Cerebellum (tissue), 4 donors: ENCODE measurements at places on chromosomes 12 and 14. TPM values are rescaled to one million over a fixed set of nuclear protein-coding genes. Genes with fewer than 3 reads are reported as not detected.

Gene ZBTB1
- total RNA-seq: 44.0 TPM

- DNase-seq: no peak
These were observed 1.5 kb downstream of the RDH5 start for GRCh38 chr12:55721601-55722213.

DNA sequence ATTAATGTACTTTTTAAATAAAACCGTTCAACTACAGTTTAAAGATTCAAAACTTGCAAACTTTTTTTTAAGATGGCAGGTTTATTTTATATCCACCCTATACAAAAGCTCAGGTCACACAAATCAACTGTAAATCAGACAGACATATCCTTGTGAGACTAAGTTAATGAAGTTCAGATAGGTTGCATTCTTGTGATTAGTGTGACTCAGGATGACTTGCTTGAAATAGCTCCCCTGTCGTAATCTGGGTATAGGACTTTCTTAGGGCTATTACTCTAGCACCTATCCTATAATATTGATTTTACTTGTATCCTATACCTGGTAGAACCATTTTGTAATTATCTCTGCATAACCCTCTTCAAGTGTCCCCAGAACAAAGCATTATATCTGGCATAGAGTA, 9.5 kb upstream of the PRKD1 start:
- DNase-seq: no peak

DNA sequence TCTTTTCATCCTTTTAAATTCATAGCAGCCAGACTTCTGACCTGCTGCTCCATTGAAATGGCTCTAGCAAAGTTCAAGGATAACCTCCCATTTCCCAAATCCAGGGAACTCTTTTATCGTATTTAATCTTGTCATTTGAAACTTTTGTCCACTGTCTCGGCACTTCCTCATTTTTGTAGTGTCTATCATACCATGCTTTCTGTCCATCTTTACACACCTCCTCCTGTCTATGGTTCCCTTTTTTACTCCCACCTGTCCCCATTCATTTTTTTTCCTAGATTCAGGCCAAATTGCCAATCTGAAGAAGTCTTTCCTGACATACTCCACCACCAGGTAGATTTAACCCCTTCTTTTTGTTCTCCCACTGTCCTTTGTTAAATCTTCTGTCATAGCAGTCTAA, 31.0 kb downstream of the NFYB start:
- DNase-seq: no peak

- DNase-seq: peak; percentile 22
These were observed 23.8 kb downstream of the MMP17 start for GRCh38 chr12:131851741-131852550.
